ENCODE measurements at places on chromosomes 5 and 9.
A peak's percentile ranks its signal among the peaks of the same experiment; 100 is the strongest.

- no peaks in the 10 kb centered on the region for H3K36me3 ChIP-seq
- no peak for DNase-seq
- H3K4me3 ChIP-seq, result no peak overlapping the region
- no peak overlapping the region for H3K27ac ChIP-seq
- no peaks in the 10 kb centered on the region for H3K4me1 ChIP-seq
Observed at GRCh38 chr9:104572612-104573011, 3.6 kb downstream of the OR13C8 start.

DNA sequence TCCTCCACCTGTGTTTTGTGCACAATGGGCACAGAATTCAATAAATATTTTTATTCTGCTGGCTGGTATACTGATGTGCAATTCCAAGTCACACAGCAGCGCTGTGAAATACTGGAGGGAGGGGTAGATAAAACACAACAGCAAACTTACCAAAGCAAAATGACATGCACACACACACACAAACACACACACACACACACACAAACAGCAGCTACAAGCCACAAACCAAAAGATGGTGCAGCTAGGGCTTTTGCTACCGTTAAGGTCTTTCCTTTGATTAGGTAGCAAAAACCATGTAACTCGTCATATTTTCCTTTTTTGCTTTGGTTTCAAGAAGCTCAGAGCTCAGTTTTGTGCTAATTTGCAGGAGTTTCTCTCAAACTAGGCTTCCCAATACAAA is 1.8 kb upstream of the TBCA start:
- no peak overlapping the region for H3K27ac ChIP-seq
- no peaks in the 10 kb centered on the region for H3K27me3 ChIP-seq
- H3K4me3 ChIP-seq, result no peak overlapping the region
- DNase-seq, result no peak
- H3K36me3 ChIP-seq, result peaks cover 2% of the 10 kb centered on the region

DNA sequence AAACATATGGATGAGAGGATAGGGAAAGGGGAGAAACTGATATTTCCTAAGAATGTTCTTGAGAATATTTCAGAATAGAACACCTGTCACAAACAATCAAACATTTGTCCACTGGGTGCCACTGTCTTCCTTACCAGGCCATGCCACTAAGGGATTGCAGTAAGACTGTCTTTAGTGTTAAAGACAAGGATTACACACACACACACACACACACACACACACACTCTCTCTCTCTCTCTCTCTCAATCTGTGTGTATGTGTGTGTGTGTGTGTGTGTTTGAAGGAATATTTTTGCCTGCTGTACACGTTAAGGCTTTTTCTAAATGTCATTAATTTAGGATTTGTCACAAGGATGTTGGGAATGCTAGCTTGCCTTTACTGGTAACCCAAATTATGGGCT is 54.4 kb downstream of the CCDC192 start:
- no peaks in the 10 kb centered on the region for H3K4me1 ChIP-seq
- no peaks in the 10 kb centered on the region for H3K36me3 ChIP-seq
- H3K4me3 ChIP-seq, result no peak overlapping the region
- DNase-seq, result no peak

DNA sequence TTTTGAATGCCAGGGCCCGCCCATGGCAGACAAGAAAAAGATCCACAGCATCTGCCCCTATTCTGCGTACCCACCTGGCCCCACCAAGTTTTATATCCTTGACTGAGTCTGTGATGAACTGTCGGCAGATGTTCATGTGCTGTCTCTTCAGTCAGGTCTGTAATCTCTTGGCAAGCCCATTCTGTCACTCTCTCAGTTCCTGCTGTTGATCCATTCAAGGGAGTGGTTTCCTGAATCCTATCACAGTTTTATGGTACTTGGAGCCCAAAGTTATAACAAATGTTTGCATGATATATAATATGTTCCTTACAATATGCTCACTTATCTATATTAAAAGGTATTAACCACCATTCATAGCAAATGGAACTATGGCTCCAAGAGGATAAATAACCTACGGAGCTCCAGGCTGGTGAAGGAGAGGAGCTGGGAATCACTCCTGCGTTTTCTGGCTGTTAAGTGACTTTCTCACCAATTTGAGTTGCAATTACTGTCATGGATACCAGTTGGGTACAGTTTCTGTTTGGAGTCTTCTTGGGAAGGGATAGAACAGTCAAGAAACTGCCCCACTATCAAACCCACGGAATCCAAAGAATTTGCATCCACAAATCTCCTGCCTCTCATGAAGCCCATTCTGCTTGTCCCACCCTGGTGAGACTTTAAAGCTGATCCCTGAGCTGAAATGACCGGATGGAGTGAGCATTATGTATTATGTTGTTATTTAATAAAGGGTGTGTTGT is 103.4 kb upstream of the SPRY4 start:
- no peak for DNase-seq
- H3K4me3 ChIP-seq, result no peak overlapping the region
- peaks cover 10% of the 10 kb centered on the region for H3K4me1 ChIP-seq
- H3K27ac ChIP-seq, result no peak overlapping the region

DNA sequence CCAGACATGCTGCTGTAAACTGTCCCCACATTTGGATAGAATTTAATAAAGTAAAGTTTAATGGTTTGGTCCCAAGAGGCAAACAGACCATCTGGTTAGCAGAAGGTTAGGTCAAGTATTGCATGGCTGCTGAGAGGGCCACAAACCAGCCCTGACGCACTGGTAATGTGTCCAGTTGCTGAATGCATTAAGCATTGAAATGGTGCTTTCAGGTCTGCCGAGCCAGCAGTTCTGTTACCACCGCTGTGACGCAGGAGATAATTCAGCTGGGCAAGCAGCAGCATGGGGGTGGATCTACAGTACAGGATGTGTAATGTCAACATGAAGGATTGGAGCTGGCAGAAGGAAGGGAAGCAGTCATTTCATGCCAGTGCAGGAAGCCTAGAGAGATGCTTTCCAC is 16.0 kb downstream of the ZNF462 start:
- H3K27ac ChIP-seq, result peak overlapping the region; percentile 16
- DNase-seq, result no peak
- H3K36me3 ChIP-seq, result peaks cover 26% of the 10 kb centered on the region
- H3K4me1 ChIP-seq, result peaks cover 45% of the 10 kb centered on the region
- peak overlapping the region; percentile 46 for H3K4me3 ChIP-seq
